ENCODE measurements at places on chromosomes 13 and 19.

- DNase-seq: no peak
Measured at GRCh38 chr13:80821466-80821865, 480.5 kb upstream of the SPRY2 start.

DNA sequence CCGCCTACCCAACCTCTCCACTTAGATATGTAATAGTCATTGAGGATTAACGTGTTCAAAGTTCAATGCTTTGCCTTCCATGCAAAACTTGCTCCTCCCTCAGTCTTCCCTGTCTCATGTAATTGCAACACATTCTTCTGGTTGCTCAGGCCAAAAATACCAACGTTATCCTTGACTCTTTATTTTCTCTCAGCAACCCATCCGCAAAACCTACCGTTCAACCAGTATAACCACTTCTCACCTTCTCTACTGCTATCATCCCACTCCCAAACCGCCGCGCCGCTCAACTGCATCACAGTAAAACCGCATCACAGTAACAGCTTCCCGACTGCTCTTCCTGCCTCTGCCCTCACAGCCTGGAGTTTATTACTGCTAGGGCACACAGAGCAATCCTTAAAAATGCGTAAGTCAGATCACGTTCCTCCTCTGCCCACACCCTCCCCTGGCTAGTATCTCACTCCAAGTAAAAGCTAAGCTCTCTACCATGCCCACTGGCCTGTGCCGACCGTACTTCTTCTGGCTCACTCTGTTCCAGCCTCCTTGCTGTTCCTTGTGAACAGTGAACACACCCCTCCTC is 8.2 kb downstream of the MTIF3 start:
- DNase-seq: no peak

- no peak for DNase-seq
Measured at GRCh38 chr13:24505756-24506155, 6.8 kb downstream of the PARP4 start.

DNA sequence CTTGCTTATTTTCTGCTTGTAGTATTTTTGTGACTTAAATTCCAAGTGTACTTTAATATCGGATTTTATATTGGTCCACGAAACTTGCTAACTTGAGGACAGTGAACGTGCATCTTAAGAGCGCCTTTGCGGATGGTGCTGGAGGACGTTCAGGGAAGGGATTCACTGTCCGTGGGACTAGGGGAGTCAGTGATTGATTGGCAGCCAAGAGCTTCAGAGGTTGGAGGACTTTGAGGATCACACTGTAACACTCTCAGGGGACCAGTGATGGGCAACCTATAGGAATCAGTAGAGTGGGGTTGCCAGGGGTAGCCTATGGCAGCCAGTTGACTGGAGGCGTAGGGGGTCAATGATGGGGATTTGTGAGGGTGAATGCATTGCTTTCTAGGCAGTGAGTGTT is 516 bp downstream of the ZNF175 start:
- DNase-seq: no peak

DNA sequence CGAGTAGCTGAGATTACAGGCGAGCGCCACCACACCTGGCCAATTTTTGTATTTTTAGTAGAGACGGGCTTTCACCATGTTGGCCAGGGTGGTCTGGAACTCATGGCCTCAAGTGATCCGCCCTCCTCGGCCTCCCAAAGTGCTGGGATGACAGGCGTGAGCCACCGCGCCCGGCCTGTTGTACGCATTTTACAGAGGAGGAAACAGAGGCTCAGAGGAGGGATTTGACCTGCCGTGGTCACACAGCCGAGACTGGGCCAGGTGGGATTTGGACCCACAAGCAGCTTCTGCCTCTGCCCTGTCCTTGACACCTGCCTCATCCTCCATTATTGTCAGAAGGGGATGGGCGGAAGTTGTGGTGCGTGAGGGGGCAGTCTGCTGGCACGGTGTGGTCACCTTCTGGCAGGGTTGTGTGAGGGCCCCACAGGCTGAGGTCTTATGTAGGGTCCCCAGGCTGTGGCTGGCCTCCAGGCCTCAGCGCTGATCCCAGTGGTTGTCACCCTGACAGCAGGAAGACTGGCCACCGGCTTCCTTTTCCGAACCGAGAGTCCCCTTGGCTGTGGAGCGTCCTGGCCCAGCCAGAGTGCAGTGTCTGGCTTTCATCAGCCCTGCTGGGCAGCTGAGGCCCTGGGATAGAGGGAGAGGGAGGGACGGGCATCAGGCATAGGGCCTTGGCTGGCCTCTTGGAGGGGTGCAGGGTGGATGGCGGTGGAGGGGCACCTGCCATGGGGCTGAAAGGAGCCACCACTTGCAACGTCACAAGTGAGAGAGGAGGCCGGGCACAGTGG is 20.3 kb downstream of the NFIC start:
- no peak for DNase-seq

- no peak for DNase-seq
Measured at GRCh38 chr19:48250290-48251025, 5.3 kb downstream of the CARD8 start.

GRCh38 chr19:18044825-18045304 is 36.9 kb downstream of the ARRDC2 start:
- DNase-seq: peak; percentile 93

DNA sequence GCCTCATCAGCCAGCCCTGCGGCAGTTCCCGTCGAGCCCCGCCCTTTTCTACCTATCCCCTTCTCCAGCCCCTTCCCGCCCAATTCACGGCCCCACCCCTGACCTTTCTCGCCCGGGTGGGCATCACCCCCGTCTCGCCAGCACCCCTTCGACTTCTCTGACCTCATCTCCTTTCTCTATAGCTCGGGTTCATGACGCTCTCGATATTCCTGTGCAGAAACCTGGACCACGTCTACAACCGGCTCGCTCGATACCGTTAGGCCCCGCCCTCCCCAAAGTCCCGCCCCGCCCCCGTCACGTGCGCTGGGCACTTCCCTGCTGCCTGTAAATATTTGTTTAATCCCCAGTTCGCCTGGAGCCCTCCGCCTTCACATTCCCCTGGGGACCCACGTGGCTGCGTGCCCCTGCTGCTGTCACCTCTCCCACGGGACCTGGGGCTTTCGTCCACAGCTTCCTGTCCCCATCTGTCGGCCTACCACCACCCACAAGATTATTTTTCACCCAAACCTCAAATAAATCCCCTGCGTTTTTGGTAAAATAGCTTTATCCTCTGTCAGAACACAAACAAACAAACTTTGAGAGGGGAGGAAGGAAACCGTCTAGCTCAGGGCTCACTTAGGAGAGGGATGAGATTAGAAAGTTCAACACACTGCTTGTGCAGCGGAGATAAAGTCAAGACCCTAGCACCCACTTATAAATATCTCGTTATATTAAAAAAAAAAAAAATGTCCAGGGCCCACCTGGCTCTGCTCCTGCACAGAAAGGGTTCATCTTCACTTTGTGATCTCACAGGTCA is 5.1 kb downstream of the CD37 start:
- no peak for DNase-seq

DNA sequence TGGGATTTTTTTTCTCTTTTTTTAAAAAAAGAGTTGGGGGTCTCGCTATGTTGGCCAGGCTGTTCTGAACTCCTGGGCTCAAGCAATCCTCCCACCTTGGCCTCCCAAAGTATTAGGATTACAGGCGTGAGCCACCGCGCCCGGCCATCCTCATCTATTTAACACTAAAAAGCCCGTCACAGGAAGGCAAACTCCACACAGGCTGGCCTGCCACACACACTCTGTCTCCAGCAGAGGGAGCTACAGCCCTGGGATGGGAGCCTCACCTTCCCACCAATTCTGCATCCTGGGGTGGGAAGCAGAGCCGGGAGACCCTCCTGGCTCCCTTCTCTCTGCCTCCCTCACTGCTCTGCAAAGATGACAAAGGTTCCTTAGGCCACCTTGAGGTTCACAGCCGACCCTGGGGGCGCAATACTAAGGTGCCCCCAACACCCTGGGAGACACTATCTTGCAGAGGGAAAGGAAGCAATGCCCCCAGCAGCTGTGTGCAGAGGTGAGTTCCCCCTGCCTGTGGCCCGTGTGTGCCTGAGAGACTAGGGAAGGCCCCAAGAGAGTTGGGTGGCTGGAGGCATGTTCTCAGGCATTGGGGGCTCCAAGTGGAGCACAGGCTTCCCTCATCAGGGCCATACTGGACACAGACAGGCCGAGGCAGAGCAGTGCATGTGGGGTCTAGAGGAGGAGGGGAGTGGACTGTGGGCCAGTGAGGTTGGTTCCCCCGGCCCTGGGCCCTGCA is 27.4 kb upstream of the TIMM44 start:
- peak; percentile 45 for DNase-seq

- no peak for DNase-seq
Measured at GRCh38 chr19:30722186-30722585, 350.0 kb downstream of the ZNF536 start.

DNA sequence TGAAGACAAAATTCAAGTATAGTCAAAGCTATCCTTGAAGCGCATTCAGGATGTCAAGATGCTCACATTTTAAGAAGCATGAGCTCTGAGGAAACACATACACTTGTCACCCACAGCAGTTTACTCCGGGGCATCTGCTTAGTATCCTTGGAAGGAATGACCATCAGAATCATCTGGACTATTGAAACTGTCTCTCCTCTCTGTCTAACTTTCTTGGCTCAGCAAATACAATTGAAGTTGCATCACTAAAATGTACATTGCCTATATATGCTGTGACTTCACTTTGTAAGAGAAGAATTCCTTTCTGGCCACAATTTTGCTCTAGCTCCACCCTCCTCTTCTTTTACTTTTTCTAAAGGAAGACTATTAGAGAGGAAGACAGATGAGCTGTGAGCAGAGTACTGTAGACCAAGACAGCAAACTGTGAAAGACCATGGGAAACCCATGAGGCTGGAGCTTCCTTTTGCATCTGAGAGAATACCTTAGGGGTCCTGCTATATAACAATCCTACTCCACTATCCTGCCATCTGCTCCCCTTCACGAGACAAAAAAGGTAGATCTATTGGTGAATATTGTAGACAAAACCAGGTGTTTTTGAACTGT is 906.3 kb downstream of the PCDH9 start:
- DNase-seq: no peak

- no peak for DNase-seq
Measured at GRCh38 chr19:13042443-13043130, 47.3 kb downstream of the NFIX start.

DNA sequence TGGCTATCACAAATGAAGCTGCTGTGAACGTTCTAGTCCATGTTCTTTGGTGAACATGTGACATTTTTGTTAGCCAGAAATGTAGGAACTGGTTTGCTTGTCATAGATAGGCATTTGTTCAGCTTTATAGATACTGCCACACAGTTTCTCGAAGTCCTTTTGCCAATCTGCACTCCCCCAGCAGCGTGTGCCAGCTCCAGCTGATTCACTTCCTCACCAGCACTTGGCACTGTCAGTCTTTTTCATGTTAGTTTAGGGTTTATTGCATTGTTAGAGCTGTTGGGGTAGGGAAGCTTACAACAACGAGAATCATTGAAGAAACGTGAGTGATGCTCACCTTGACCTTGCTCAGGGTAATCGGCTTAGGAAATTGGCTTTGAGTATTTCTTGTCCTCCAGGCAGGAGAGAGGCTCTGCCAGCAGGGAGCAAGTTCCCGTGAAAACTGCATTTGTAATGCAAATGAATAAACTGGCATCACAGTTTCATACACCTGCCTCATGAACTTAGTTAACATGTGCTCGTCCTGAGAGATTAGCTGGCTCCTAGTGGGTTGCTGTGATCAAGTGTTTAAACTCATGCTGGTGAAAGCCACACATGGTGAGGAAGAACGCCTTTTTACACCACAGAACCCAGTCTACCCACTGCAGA is 83.9 kb downstream of the ING1 start:
- DNase-seq: no peak

- no peak for DNase-seq
Measured at GRCh38 chr19:50154529-50154928, 8.6 kb downstream of the IZUMO2 start.

DNA sequence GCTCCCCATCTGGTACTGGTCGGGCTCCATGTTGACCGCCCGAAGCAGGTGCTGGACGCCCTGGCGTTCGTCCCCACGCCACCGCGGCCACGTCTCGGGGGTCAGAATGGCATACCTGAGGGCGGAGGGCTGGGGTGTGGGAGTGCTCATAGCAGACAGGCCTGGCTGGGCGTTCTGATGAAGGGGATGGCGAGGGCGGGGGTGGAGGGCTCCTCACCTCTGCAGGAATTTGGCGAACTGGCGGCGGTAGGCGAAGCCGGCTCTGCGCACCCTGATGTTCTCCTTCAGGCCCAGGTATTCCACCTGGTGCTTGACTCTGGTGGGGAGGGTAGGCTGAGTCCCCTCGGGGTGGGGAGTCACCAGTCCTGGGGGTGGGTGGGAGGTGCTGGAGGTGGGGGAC is 22.3 kb upstream of the ZNF414 start:
- DNase-seq: no peak

GRCh38 chr19:9914315-9915207 is 21.8 kb downstream of the OLFM2 start:
- DNase-seq: peak; percentile 84

- no peak for DNase-seq
Measured at GRCh38 chr13:103315711-103316110, 249.5 kb upstream of the SLC10A2 start.

- no peak for DNase-seq
Measured at GRCh38 chr19:1351381-1351851, 32.3 kb upstream of the NDUFS7 start.

GRCh38 chr13:86946734-86947133 is 724.4 kb upstream of the SLITRK5 start:
- DNase-seq: no peak

GRCh38 chr19:3142292-3142670 is 6.4 kb downstream of the GNA15 start:
- DNase-seq: peak; percentile 67

- no peak for DNase-seq
Measured at GRCh38 chr13:87999788-88000187, 328.6 kb downstream of the SLITRK5 start.

DNA sequence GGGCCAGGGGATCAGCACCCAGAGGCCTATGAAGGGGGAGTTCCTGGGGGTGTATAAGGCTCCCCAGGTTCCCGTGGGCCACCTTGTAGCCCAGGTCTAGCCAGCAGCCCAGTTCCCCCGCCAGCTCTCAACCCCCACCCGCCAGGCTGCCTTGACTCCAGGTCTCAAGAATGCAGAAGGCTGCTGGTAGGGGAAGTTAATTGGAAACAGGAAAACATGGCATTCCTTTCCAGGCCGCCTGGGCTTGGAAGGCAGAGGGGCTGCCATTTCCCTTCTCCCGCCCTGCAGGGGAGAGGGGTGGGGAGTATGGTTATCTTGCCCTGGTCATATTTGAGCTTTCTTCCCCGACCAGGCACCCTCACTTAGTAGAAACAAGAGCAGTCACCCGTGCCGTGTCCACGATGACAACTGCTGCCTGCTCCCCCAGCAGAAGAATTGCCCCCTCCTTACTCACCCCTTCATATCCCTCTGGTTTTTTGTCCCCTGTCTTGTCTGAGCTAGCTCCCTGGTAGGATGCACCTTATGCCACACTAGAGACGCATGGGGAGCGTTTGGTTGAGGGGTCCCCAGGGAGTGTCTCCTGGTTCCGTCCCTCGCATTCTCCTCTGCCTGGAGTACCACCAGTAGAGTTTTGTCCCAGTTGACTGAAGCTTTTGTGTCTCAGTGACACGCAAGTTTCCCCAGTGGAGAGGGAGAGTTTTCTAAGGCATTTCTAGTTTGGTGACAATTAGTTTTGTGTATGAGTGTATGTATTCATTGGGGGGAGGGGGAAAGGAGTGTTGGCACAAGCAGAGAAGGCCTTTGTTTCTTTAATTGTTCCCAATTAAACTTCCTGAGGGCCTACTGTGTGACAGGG is 4.5 kb downstream of the BICRA start:
- no peak for DNase-seq
